ENCODE measurements at places on chromosomes 3 and 15.

- DNase-seq: no peak
Measured at GRCh38 chr15:79977431-79978054, 6.5 kb upstream of the BCL2A1 start.

DNA sequence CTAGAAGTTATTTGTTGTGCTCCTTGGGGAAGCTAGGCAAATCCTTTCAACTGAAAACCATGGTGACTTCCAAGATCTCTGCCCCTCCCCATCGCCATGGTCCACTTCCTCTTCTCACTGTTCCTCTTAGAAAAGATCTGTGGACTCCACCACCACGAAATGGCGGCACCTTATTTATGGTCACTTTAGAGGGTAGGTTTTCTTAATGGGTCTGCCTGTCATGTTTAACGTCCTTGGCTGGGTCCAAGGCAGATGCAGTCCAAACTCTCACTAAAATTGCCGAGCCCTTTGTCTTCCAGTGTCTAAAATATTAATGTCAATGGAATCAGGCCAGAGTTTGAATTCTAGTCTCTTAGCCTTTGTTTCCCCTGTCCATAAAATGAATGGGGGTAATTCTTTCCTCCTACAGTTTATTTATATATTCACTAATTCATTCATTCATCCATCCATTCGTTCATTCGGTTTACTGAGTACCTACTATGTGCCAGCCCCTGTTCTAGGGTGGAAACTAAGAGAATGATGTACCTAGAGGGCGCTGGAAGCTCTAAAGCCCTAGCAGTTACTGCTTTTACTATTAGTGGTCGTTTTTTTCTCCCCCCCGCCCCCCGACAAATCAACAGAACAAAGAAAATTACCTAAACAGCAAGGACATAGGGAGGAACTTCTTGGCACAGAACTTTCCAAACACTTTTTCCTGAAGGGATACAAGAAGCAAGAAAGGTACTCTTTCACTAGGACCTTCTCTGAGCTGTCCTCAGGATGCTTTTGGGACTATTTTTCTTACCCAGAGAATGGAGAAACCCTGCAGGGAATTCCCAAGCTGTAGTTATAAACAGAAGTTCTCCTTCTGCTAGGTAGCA, 657 bp downstream of the PATL2 start:
- no peak for DNase-seq

- DNase-seq: no peak
Measured at GRCh38 chr3:63857311-63857710, 6.3 kb downstream of the THOC7 start.

DNA sequence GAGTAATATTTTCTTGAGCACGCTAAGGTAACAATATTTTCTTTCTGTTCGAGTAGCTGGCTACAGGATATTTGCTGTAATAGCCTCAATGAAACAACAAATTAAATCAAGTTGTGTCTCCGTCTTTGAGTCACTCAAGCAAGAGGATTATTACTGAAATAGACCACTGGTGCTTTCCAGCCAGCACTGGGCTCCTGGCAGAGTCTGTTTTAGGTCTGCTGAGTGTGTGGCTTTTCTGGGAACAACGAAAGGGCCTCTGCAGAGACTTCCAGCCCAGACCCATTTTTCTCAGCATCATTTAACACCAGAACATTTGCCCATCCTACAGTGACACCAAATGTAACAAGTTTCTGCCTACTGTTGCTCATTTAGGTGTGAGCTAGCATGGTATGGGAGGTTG, 652.9 kb downstream of the MAGI1 start:
- no peak for DNase-seq

DNA sequence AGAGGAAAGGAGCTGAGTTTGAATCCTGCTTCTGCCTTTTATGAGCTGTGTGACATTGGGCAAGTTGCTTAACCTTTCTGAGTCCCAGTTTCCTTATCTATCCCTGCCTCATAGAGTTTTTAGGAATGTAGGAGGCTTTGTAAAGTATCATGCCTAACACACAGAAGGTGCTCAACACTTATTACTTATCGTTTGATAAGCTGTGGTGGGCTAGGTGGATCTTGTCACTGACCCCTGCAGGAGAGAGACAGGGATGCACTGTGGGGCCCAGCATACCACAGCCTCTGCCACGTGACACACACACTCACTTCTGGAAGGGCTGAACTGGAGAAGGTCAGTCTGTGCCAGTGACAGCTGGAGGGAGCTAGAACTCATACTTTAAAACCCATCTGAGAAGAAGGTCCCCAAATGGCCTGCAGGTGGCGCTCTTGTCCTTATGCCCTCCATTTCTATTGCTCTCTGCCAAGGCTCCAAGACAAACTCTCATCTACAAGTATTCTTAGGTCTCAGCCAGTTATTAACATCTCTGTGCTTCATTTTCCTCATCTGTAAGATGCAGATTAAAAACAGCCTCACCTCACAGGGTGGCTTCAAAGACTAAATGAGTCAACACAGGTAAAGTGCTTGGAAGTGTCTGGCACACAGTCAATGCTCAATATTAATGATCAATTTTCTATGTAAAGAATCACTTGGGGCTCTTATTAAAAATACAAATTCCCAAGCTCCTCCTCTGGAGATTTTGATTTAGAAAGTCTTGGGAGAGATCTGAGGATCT, 57.5 kb upstream of the HACD2 start:
- no peak for DNase-seq

DNA sequence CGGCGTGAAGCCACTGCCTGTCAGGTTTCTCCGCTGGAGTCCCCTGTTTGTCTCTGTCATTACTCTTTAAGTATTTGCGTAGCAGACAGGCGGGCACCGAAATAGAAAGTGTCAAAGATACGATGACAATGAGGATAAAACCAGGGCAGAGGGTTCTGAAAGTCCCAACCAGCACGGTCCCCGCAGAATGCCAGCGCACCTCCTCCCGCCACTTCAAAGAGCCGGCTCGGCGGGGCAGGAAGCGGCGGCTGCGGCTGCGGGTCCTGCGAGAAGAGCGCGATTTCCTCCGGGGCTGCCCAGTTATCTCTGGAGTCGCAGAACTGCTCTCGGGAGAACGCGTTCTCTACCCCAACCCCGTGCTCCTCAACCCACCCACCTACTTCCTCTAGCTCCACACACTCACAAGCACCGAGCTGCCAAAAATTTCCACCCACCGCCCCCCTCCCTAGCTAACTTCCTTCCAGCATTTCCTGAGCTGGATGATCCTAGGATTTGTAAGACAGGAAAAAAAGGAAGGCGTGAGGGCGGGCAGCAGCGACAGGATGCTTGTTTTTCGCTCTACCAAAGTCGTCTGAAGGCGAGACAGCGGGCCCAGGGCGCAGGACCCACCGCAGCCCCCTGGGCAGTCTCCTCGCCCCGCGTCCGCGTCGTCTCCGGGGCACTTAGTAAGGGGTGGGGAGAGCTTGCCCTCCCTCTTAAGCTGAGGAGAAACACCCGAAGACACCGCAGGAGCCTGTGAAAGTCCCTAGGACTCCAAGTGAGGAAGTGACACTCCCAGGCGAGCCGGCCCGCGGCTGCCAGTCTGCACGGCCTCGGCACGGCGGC, at the start of gene ARHGAP31:
Gene ARHGAP31, plus strand, starts transcription at position 513 of the 825 bp plus-strand sequence. CDS start 522 bp downstream, outside the sequence.
- no peak for DNase-seq

GRCh38 chr15:70742928-70743327, 20.4 kb downstream of the UACA start:
- no peak for DNase-seq

DNA sequence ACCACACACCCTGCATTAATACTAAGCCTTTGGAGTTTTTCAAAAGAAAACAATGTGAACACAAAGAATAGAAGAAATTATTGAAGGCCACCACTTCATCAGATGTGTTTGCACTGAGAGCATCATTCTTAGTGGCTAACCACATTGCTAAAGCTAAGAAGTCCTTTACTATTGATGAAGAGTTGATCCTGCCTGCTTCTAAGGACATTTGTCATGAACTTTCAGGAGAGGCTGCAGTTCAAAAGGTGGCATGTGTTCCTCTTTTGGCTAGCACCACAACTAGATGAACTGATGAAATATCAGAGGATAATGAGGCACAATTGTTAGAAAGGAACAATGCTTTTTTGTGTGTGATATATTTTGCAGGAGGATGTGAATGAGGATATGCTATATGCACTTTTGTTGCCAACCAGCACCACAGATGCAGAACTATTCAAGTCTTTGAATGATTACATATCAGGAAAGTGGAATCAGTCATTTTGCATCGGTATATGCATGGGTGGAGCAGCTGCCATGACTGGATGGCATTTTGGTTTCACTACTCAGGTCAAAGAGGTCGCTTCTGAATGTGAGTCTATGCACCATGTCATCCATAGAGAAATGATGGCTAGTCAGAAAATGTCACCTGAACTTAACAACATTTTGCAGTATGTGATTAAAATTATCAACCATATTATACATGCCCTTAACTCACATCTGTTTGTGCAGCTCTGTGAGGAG, 2.5 kb upstream of the EID1 start:
- DNase-seq: no peak

DNA sequence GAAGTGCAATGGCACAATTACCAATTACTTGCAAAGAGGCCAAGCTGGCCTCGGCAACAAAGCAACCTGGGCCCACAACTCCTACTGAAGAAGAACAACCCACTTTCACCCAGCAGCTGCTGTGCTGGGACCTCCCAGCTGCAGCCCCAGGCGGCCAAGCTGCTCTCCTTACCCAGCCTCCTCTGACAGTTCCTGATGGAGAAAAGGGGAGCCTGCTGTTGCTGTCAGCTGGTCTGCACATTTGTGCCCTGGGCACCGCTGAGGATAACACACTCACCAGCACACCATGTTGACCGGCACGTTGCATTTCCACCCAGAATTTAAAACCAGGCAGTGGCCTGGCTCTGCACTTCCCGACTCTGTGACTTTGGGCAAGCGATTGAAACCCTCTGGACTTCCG, 33.6 kb downstream of the SSUH2 start:
- DNase-seq: no peak

GRCh38 chr15:55799291-55800212, 56.6 kb upstream of the PRTG start:
- DNase-seq: no peak

- DNase-seq: no peak
Measured at GRCh38 chr3:7421065-7421464, 560.1 kb downstream of the GRM7 start.

DNA sequence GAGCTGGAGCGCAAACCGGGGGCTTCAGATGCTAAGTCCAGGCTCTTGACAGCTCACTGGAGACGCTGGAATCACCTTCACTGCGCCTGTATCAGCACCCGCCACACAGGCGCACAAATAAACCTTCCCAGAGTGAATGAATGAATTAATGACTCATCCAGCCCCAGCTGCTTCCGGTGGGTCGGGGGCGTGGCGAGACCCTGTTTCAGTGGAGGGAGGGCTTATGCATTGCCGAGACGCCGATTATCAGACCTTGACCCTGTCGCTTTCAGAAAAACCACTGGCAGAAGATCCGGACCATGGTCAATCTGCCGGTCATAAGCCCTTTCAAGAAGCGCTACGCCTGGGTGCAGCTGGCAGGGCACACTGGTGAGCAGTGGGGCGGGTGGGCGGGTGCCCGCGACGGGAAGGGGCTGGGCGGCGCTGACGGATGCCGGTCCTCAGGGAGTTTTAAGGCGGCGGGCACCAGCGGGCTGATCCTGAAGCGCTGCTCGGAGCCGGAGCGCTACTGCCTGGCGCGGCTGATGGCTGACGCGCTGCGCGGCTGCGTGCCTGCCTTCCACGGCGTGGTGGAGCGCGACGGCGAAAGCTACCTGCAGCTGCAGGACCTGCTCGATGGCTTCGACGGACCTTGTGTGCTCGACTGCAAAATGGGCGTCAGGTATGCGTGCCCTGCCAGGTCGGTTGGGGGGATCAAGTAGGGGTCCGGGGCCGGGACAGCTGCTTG, 7.7 kb downstream of the ITPKA start:
- no peak for DNase-seq

- no peak for DNase-seq
Measured at GRCh38 chr15:69996321-69997160, 101.2 kb downstream of the TLE3 start.

DNA sequence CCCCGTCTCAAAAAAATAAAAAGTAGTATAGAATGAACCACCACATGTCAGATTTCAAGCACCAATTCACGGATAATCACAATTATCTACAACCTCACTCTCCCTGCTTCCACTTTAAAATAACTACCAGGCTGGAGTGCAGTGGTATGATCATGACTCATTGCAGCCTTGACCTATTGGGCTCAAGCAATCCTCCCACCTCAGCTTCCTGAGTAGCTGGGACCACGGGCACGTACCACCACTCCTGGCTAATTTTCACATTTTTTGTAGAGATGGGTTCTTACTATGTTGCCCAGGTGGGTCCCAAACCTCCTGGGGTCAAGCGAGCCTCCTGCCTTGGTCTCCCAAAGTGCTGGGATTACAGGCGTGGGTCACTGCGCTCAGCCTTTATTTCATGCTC, 38.1 kb upstream of the LDHAL6B start:
- DNase-seq: no peak

DNA sequence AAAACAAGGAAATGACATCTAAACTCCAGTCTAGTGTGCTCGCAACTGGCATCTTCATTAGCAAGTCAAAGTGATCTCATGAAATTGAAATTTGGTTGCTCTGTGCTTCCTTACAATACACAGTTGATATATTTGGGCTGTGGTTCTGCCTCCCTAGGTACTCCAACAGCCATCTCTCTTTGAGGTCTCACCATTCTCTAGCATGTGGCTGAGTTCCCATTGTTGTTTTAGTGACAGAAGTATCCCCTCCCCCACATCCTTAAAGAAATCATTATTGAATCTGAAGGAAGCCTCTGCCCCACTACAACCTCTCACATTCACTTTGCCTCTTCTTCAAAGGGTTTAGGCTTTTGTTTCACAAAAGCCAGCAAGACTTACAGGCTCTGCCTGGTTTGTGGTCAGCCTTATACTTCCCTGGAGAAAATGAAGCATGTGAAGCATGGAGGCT, 516.5 kb downstream of the NLGN1 start:
- DNase-seq: no peak

DNA sequence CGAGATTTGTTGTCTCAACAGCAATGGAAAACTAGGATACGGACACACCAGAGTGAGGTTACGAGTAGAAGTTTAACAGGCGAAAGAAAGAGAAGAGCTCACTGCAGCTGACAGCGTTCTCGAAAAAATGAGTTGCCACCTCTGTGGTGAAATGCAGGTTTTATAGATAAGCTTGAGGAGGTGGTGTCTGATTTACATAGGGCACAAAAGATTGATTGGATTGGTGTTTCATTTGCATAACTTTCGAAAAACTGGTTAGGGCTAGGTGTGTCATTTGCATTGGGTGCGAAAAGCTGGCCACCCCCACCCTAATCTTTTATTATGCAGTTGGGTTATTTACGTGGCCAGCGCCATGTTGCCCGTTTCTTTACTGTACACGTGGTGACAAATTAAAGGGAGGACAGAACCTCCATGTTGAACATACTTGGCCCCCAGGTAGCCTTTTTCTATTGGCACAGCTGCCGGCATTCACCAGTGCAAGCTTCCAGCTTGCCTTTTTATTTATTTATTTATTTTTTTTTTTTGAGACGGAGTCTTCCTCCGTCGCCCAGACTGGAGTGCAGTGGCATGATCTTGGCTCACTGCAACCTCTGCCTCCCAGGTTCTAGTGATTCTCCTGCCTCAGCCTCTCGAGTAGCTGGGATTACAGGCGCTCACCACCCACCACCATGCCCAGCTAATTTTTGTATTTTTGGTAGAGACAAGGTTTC, 8.3 kb downstream of the IFT122 start:
- no peak for DNase-seq

- no peak for DNase-seq
Measured at GRCh38 chr3:56189536-56189935, 278.7 kb downstream of the ERC2 start.

- DNase-seq: no peak
Measured at GRCh38 chr3:152591515-152591914, 243.4 kb upstream of the P2RY1 start.

- no peak for DNase-seq
Measured at GRCh38 chr15:51079226-51079625, 15.5 kb downstream of the TNFAIP8L3 start.

Data from cortex of kidney (tissue), 1 donor.